Heart left ventricle (tissue), 16 donors: ENCODE measurements at places on chromosomes 7 and 10. TPM values are rescaled to one million over a fixed set of nuclear protein-coding genes. Genes with fewer than 3 reads are reported as not detected.

DNA sequence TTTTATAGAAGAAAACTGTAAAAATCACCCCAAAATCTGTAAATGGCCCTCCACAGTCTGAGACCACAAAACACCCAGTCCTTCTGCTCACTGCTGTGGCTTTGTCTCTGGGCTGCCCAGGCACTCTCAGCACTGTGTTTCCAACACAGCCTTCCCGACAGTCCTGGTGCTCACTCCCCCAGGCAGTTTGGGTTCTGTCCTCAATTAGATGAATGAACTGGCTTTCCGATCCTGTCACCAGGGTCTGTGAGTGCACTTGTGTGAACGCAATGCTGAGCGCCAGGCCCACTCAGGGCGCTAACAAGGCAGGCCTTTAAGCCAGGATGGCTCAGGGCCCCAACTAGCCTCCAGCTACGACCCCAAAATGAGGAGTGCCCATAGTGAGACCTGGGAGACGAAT, 3.3 kb downstream of the MAD1L1 start:
- H3K4me1 ChIP-seq: peaks cover 23% of the 10 kb centered on the region
- no peak overlapping the region for H3K4me3 ChIP-seq
- peaks cover 32% of the 10 kb centered on the region for H3K36me3 ChIP-seq
- H3K27ac ChIP-seq: no peak overlapping the region
- no peaks in the 10 kb centered on the region for H3K27me3 ChIP-seq

- no peak overlapping the region for H3K27ac ChIP-seq
- DNase-seq: no peak
- no peaks in the 10 kb centered on the region for H3K36me3 ChIP-seq
- H3K4me1 ChIP-seq: no peaks in the 10 kb centered on the region
These were observed 49.0 kb downstream of the PIK3CG start for GRCh38 chr7:106914018-106914607.

RBM20 gene
- total RNA-seq: 79.9 TPM

ZNF3 gene
- 11.7 TPM for total RNA-seq

DNA sequence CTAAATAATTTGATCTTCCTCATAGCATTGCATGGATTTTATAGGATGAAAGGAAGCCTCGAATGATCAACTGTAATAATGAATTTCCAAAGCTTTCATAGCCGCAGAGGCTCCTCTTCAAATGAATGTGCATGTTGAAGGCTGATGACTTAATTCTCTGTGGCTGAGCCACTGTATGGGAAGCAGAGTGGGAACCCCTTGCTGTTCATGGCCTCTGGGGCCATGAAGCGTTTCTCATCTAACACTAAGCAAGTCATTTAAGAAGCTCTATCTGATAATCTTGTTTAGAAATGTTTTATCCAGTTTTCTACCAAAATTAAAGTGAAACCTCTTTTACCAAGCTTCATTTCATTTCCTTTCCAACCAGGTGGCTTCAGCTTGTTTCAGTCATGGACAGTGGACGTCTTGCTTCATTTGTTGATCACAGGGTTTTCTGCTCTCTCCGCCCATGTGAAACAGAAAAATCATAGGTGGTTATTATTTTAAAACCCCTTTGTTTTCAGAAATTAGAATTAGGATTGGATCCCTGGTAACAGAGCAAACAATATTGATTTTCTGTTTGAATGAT, 10.3 kb upstream of the ADARB2 start:
- H3K4me1 ChIP-seq: no peaks in the 10 kb centered on the region
- no peak for DNase-seq
- H3K27ac ChIP-seq: no peak overlapping the region
- no peak overlapping the region for H3K4me3 ChIP-seq

SRRM3 gene
- 18.0 TPM for total RNA-seq

ZNF248 gene
- total RNA-seq: 14.7 TPM

H2AZ2 gene
- total RNA-seq: 224 TPM

DNA sequence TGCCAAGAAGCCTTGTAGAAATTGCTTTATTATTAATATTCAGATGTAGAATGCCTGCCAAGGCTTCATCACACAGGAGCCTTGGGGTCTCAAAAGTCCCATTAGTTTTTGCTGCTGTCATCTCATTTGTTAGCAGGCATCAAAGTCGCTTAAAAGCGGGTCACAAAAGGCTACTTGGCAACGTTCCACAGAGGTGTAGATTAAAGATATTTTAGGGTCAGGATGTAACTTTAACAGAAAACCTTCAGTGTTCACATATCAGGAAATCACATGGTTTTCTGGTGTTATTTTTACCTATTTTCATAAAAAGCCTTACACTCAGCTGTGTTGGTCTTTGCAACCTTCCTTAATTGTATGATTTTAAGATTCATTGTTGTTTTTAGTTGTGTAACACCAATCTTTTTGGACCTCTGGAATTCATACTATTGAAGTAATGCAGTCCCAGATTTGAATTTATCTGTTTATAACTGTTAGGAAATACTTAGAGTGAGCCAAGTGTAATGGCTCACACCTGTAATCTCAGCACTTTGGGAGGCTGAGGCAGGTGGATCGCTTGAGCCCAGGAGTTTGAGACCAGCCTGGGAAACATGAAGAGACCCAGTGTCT, 65.3 kb downstream of the TET1 start:
- DNase-seq: no peak
- no peaks in the 10 kb centered on the region for H3K36me3 ChIP-seq
- no peak overlapping the region for H3K4me3 ChIP-seq
- no peaks in the 10 kb centered on the region for H3K4me1 ChIP-seq
- H3K27ac ChIP-seq: no peak overlapping the region

- H3K4me3 ChIP-seq: no peak overlapping the region
- H3K36me3 ChIP-seq: no peaks in the 10 kb centered on the region
- no peak overlapping the region for H3K27ac ChIP-seq
- DNase-seq: no peak
- H3K27me3 ChIP-seq: no peaks in the 10 kb centered on the region
These were observed 1084.2 kb downstream of the KCNMA1 start for GRCh38 chr10:76553263-76554032.

DNA sequence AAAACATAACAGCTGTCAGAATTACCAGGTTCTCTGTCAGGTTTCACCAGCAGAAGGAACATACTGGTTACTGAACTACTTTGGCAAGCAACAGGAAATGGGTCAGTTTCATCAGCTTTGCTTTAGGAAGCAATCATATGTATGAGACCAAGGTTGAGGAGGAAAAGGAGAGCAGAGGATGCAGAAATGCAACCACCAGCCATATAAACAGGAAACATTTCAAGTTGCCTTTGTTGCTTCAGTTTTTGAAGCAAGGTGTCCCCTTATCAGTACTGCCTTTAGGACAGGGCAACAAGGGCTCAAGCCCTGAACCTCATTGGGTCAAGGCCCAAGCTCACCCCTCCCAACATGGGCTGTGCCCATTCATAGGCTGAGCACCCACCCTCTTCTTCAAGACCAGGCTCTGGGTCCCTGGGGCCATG, 10.2 kb downstream of the HIPK2 start:
- H3K4me3 ChIP-seq: no peak overlapping the region
- peak overlapping the region; percentile 39 for H3K27ac ChIP-seq
- peaks cover 5% of the 10 kb centered on the region for H3K36me3 ChIP-seq
- DNase-seq: no peak
- no peaks in the 10 kb centered on the region for H3K27me3 ChIP-seq

DNA sequence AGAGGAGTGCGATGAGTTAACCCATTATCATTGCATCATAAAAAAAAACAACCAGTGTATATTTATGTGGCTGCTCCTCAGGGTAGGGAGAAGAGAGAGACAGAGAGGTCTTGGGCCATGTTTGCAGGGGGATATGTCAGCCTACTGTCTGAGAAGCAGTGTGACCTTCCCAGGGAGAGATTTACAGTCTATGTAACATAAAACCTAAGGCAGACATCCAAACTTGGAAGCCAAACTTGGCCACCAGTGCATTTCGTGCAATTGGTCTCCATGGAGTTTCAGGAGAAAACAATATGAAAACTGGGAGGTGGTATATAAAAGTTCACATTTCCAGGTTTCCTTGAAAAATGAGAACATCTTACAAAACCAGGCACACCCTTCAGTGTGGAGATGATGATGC, 85.9 kb upstream of the CXCL12 start:
- no peaks in the 10 kb centered on the region for H3K27me3 ChIP-seq
- no peak for DNase-seq
- no peak overlapping the region for H3K4me3 ChIP-seq
